ENCODE measurements at places on chromosomes 1 and 21. TPM values are rescaled to one million over a fixed set of nuclear protein-coding genes. Genes with fewer than 3 reads are reported as not detected.
A peak's percentile ranks its signal among the peaks of the same experiment; 100 is the strongest.

Gene GUCA2B
- total RNA-seq = not detected

Gene TLCD4
- 6.2 TPM for total RNA-seq

Gene FCGR2B
- total RNA-seq = not detected

Gene FAM89A
- 3.1 TPM for total RNA-seq

DNA sequence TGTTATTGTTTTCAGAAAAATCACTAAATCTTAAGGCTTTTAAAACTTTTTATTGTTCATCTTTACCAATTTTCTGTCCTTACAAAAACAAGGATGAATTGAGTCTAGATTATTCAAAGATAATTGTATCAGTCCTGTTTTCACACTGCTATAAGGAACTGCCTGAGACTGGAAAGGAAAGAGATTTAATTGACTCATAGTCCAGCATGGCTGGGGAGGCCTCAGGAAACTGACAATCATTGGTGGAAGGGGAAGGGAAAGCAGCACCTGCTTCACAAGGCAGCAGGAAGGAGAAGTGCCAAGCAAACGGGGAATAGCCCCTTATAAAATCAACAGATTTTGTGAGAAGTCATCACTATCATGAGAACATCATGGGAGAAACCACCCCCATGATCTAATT is 455.6 kb upstream of the ZP4 start:
- no peak for DNase-seq

DNA sequence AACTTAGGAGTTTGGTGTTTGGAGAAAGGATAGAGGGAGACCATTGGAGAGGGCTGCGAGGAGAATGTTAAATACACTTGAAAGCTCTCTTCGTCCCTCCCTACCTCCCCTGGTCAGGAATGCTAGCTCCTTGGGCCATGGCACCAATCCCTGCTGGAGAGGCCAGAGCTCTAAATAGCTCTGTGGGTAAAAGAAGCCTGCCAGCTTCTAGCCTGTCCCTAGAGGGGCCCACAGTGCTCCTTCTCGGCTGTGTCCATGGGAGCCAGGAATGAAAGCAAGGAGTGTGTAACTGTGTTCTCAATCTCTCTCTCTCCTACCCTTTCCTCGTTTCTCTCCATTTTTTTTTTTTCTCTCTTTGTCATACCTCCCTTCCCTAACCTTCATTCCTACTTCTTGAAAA is at the start of gene CCDC190:
CCDC190 (minus strand) TSS at position 75 of the 400 bp plus-strand sequence. CDS start 1,529 bp downstream, outside the sequence.
- no peak for DNase-seq

- no peak for DNase-seq
Measured at GRCh38 chr1:219209578-219209977, 35.9 kb downstream of the LYPLAL1 start.

- DNase-seq = no peak
Measured at GRCh38 chr1:38269923-38270848, 223.6 kb upstream of the POU3F1 start.

GRCh38 chr1:24535021-24535424 is 20.9 kb upstream of the NCMAP start:
- no peak for DNase-seq

DNA sequence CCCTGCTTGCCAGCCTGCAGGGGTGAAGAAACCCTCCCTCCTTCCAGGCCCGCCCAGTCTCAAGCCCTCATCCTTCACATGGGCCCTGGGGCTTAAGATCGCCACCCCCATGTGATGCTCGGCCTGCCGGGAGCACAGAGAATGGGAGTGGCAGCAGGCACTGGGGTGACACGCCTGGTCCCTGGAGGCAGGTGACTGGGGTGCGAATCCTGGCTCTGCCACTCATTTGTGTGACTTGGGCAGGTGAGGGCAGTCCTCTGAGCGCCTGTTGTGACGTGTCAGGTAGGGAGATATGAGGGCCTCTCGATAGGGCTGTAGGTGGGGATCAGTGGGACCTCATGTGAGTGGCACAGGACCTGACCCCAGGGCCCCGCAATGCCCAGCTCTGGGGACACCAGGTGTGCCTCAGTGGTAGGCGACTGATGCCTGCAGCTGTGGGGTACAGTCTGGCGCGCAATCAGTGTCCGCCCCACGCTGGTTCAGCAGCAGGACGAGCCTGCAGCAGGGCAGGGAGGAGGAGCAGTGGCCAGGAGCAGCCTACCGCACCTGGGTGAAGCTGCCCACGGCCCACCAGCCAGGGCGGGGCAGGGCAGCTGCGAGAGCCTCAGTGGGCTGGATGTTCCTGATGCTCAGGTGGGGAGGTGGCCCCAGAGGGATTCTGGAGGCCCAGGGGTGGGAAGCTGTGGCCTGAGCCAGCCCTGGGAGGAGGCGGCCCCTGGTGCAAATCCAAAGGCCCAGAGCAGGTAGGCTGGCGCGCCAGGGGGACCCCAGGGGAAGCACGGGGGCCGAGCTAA is 6.2 kb downstream of the SH2D5 start:
- DNase-seq = no peak

DNA sequence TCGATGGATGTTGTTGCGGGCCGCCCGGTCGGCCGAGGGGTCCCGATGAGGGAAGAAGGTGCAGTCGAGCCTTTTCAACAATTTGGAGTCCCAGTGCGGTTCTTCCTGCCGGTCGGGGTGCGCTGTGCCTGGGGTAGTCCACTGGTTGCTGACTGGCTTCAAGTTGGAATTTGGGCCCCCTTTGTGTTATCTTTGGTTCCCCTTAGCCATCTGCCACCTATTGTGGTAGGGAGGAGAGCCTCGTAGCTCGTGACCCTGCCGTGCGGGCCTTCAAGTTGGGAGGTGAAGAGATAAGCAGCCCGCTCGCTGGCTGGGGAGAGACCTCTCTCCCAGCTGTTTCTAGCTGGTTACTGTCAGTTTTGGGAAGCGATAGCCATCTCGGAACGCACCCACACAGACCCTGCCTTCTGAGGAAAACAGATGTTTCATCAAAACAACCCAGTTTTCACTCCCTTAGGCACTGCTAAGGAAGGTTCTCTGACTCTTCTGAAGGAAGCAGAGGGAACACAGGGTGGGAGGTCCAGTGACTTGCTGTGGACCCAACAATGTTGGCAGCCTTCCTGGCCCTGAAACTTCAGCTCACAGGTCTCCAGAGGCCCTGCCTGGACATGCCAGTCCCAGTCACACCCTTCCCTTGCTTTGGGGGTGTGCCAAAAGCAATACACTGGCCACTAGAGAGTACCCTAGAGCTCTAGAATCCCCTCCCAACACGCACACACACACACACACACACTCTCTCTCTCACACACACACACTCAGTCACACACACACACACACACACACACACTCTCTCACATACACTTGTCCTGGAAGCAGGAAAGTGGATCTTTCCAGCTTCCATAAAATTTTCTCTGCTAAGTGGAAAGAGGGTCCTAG is 1.0 kb downstream of the BTG2 start:
- DNase-seq = peak; percentile 75

- no peak for DNase-seq
Measured at GRCh38 chr1:2821966-2822620, 20.6 kb upstream of the TTC34 start.

DNA sequence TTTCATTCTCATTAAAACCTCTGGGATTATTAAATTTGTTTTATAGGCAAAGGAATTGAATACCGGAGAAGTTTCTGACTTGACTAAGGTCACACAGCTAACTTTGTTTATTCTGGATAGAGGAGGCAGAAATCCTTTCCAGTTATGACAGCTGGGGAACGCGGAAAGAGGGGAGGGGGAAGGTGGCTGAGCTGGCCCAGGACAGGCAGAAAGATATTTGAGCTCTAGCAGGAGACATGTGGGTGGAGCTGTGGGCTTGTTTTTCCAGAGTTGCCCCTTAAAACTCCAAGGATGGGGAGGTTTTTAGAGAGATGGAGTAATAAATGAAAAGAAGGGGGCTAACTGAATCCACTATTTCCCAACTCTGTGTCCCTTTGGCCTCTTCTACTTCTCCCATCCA is 27.8 kb downstream of the FOXD2 start:
- no peak for DNase-seq
